ENCODE measurements at places on chromosomes 2 and 18. TPM values are rescaled to one million over a fixed set of nuclear protein-coding genes. Genes with fewer than 3 reads are reported as not detected.

DNA sequence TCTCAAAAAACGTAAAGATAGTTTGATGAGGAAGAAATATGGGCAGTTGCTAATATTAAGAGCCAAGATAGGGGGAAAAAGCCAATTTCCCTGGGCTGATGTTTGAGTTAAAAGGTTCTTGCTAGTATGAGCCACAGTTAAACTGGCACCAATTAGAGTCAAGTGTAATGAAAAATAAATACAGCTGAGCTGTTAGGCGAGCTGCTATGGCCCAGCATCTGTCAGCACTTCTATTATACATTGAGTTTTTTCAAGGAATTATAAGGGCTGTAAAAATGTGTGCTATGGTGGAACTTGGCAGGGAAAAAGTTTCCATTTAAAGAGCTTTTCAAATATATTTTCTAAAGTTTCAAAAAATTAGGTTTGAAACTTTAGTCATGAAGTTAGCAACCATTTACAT is 279.6 kb downstream of the CYRIA start:
- no peak for DNase-seq

DNA sequence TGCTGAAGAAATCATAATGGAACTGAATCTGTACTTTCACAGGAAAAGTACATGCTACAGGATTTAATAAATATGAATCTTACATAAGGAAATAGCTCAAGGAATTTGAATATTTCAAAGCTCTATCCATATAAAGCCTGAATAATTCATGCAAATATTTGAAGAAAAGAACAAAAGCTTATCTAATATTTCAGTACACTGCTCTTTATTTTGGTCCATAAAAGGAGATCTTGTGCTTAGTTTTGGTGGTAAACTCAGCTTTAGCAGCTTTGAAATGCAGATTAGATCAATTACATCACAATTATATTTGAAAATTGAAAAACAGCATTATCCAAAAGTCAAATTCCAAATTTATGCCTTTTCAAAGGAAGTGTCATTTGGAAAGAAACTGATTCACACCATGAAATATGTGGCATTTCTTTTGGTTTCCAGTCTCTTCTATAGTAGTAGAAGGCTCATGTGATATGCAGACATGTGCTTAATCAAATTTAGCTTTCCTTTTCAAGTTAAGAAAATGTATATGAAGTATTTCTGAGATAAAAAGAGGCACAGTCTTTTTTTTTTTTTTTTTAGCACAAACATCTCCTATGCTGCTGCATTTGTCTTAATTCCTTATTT is 42.1 kb upstream of the MAP4K3 start:
- no peak for DNase-seq

- no peak for DNase-seq
Measured at GRCh38 chr2:109231996-109232705, 103.1 kb downstream of the SH3RF3 start.

DNA sequence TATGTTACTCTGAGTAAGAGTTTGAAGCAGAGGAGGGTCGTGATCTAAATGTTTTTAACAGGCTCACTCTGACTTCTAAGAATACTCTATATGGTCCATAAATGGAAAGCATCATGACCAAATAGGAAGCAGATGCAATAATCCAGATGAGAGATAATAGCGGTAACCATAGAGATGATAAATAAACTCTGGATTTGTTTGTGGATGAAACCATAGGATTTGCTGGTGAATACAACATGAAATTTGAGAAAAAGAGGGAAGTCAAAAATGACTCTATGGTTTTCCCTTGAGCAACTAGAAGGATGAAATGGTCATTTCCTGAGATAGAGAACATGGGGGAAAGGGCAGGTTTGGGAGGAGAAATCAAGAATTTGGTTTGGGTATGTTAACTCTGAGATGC is 3.9 kb downstream of the HEATR5B start:
- peak; percentile 79 for DNase-seq

GPR39 gene
- 0.22 TPM for total RNA-seq

STARD6 gene
- total RNA-seq: 0.20 TPM

All from lung microvascular endothelial cell (primary cell).